ENCODE measurements at places on chromosomes 4 and X.

DNA sequence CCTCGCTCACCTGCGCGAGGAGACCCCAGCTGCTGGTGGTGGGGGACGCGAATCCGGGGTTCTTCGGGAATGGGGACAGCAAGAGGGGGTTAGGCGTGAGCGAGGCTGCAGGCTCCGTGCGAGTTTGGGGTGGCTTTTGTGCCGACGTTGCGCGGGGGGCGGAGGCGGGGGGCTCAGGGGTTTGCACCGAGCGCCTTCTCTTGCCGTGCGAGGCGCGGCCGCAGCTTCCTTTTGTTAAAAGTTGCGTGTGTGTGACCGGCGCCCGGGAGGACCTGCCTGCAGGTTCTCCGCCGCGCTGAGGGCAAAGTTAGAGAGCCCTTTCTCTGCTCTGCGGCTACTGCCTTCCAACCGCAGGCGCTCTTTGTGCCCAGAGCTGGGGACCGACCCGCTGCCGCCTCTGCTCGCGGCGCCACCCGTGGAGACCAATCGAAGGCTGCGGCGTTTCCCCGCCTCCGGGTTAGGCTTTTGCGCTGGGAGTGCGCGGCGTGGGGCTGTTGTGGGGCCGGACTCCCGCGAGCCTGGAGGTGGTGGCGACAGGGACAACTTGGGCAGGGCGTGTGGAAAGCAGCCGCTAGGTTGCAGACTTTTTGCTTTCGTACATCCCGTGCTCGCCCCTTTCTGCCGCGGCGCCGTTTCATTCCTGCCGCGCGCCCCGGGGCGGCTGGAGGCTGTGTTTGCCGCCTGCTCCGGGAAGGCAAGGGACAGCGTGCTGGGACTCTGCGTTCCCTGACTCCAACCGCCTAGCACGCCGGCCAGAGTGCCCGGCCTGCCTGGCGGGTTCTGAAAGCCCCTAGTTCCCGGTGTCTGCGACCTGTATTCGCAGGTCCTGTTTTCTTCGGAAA is 716 bp downstream of the KIT start:
- DNase-seq: peak; percentile 61

- no peak for DNase-seq
These were observed 156.8 kb upstream of the PSAPL1 start for GRCh38 chr4:7591409-7592053.

GRCh38 chr4:27005501-27005900 is 144.9 kb downstream of the STIM2 start:
- DNase-seq: no peak

GRCh38 chrX:3094261-3094660 is 53.0 kb downstream of the ARSF start:
- DNase-seq: no peak

DNA sequence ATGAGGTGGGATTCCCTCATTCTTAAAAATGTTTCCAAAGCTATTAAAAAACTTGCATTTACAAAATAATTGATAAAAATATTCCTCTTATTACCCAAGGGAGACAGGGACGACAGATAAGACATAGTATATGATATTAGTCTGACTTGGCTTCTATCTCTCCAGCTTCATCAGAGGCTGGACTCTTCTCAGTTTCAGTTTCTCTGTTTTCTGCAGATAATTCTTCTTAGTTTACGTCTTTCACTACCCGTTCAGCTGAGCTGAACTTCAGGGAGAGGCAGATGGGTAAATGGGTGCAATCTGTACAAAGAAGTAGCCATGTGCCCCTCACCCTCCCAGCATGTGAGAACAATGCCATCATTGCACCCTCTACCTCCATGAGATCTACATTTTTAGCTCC is 214.0 kb upstream of the SLIT2 start:
- no peak for DNase-seq

DNA sequence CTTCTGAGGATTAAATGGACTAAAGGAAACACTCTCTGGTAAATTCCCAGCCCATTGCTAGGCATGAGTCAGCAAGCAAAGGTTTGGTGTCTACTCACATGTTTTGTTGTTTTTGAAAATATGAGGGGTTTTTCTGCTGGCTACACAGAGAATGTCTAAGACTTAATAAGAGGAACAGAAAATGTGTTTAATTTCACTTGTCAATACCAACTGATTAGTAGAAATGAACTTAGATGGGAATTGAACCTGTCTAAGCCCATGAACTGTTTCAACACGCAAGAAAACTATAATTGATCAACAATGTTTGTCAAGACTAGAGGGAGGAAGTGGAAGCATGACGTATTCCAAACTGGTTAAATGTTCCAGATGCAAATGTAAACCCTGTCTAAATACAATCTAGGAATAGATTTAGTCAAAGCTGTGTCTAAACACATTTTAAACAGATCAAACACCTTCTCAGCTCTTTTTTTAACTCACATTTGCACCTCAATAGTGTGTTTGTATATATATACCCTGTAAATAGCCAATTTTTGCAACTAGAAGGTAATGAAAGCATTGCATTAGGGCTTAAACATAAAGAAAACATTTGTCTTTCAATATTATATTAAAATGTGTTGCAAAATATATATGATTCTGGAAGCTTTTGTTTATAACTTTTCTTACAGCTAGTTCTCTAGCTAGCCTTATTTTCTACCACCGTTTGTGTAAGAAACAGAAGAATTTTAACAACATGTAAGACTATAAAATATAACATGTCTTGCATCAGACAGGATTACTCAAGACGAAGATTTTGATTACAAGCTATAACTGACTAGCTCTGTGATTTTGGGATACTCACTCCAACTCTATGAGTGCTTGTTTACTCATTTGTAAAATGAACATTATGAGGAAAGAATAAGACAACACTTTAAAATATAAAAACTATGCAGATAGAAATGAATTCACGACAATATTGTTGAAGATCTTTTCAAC is 607.8 kb downstream of the FSTL5 start:
- no peak for DNase-seq

DNA sequence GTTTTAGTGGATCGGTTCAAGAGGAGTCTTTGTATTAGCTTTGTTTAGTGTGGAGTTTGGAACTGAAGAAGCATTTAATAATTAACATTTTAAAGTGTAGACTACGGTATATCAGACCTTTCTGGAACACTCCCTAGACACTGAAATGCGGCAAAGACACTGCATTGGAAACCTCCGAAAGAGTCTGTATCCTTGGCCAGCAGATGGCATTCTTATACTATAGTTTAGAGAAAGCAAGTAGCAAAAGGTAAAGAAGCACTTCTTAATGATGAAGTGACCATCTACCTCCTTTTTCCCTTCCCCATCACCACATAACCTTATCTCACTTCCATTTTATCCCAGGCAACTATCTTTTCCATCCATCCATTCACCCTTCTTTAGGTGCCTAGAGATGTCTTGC is 7.6 kb downstream of the FABP2 start:
- no peak for DNase-seq

DNA sequence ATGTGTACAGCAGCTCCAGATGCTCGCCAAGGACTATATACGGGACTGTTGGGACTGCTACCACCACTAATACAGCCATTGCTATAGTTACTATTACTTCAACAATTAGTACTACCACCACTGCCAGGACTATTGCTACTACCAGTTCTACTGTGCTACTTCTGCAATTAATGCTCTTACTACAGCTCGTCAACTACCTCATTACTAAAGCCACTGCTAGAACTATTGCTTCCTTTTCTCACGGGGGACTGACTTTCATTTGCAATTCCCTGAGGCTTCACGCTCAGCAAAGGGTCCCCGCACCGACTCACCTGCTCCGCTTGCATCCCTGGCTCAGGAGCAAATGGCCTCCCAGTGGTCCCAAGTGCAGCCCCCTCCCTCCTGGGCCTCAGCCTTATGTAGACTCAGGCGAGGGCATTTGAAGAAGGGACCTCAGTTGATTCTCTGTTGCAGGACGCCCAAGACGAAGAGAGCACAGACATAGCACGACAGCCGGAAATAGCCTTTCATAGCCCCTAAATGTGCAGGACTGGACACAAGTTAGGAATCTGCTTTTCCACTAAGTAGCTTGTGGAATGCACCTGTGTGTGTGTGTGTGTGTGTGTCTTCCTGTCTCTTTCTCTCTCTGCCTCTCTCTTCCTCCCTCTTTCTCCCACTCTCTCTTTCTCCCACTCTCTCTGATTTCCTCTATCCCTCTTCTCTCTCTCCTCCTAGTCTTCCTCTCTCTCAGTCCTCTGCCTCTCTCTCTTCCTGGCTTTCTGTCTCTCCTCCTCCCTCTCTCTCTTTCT is 294.8 kb downstream of the ASMT start:
- no peak for DNase-seq

DNA sequence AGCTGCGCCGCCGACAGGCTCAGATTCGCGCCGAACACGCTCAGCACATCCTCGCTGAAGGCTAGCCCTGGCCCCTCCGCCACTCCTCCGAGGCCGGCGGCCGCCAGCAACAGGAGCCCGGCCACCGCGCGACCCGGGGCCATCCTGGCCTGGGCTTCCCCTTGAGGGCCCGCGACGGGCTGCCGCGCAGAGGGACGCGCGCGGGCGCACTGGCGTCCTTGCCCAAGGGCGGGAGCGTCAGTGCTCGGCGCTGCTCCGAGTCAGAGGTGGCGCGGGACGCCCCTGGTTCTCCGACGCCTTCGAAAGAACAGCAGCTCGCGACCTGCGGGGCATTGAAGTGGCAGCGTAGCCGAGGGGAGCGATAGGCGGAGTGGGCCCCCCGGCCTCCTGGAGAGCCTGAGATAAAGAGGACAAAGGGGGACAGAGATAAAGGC is 745 bp downstream of the SLC39A8 start:
- peak; percentile 74 for DNase-seq

DNA sequence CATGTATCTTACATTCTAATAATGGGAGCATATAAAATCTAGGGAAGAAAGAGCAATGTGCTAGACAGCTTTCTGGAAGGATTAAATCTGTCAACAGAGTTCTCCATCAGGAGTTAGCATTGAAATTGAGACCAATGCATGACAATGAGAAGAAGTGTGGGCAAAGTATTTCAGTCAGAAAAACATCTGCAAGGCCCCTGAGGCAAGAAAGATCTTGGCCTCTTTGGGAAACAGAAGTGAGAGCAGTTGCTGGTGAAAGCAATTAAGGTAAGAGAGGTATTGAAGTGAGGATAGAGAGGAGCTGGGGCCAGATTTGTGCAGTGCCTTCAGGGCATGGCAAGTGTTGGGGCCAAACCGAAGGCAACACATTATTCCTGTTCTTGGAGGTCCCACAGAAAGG is 999.1 kb downstream of the STPG2 start:
- DNase-seq: no peak

- DNase-seq: no peak
These were observed 7.0 kb upstream of the TRPC5OS start for GRCh38 chrX:111868726-111869638.

DNA sequence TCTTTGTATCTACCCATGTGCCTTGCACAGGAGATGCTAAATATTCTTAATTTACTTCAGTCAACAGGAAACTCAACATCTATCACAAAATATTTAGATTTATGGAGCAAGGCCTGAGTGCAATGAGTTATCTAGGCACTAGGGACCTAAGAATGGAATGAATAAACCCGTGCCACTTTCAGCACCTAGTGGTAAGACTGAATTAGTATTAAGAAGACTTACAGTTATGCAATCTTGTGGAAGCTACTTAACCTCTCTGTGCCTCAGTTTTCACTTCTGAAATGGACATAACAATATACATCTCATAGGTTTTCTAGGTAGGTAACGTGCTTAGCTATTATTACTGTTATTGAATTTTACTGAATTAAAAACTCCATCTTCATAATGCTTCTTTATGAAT is 144.6 kb upstream of the MAP3K15 start:
- no peak for DNase-seq

DNA sequence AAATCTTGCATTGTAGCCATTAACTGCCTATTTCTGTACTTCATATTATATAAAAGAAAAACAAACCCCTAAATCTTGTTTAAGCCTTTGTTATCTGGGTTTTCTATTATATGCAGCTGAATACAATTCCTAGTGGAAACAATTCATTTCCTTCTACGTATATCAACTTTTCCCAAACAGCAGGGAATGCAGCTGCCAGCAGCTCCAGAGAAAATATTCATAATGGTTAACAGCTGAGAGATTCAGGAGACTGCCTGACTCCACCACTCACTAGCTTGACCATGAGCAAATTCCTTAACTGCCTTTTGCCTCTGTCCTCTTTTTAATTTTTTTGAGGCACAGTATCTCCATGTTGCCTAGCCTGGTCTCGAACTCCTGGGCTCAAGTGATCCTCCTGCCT is 146.2 kb downstream of the SPATA18 start:
- DNase-seq: no peak

GRCh38 chrX:152873361-152873760 is 24.5 kb upstream of the ZNF185 start:
- no peak for DNase-seq

GRCh38 chr4:153489856-153490558 is 23.8 kb downstream of the TMEM131L start:
- no peak for DNase-seq

GRCh38 chrX:35868501-35868900 is 51.0 kb upstream of the CFAP47 start:
- no peak for DNase-seq

DNA sequence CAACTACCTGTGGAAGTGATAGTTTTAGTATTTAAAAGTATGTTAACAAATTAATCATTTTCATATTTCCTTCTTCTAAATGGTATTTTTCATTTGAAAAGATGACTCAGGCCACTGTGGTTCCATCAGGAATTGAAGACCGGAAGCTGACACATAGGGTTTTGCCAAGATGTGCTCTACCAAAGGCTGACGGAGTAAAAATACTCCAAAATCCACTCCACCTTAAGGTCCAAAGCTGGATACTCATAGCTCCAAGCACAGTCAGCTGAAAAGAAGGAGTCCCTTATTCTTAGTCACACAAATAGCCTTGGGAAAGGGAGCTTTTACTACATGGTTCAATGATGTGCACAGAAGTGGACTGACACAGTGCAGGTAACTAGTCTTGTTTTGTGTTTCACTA is 472.0 kb downstream of the ARAP2 start:
- DNase-seq: no peak

DNA sequence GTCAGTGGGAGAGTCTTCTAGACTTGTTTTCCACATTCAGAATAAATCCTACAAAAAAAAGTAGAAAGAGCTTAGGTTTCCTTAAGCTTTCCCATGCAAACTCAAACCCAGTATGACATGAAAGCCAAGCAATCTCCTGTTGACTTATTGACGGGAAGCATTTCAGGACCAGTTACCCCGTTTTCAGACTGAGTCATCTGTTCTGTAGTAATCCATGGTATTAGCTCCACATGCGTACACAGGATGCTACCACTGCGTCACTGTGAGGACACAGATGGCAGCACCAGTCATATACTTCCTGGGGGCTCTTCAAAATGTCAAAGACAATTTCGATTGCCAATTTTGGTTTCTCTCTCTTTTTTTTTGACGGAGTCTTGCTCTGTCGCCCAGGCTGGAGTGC is 224.9 kb upstream of the MAD2L1 start:
- DNase-seq: no peak

GRCh38 chrX:13164611-13165010 is 120.2 kb upstream of the FAM9C start:
- DNase-seq: no peak

GRCh38 chrX:2284601-2285000 is 216.2 kb downstream of the DHRSX start:
- no peak for DNase-seq

DNA sequence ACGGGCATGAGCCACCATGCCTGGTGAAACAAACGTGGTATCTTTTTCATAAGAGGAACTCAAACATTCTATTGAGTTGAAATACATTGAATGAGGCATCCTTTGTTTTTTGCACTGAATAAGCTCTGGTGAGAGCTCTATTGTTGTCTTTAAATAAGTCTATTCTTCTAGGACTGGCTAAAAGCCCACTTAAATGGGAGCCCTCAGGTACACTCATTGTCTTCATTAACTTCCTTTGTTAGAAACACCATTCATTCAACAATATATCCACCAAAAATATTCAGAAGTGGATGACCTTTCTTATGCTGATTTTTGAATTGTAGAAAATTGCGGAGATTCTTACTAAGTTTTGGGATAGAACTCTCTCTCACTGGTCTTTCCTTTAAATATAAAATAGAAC is 568.0 kb downstream of the IL1RAPL1 start:
- DNase-seq: no peak
